Stimulated activated CD4-positive, alpha-beta T cell treated with anti-CD3 and anti-CD28 coated beads, Interleukin-15, amount 100 ng/mL, for 1 hour (primary cell): ENCODE measurements at places on chromosomes 6 and 20.

- no peak for DNase-seq
Measured at GRCh38 chr20:9015984-9016324, 52.9 kb upstream of the PLCB4 start.

DNA sequence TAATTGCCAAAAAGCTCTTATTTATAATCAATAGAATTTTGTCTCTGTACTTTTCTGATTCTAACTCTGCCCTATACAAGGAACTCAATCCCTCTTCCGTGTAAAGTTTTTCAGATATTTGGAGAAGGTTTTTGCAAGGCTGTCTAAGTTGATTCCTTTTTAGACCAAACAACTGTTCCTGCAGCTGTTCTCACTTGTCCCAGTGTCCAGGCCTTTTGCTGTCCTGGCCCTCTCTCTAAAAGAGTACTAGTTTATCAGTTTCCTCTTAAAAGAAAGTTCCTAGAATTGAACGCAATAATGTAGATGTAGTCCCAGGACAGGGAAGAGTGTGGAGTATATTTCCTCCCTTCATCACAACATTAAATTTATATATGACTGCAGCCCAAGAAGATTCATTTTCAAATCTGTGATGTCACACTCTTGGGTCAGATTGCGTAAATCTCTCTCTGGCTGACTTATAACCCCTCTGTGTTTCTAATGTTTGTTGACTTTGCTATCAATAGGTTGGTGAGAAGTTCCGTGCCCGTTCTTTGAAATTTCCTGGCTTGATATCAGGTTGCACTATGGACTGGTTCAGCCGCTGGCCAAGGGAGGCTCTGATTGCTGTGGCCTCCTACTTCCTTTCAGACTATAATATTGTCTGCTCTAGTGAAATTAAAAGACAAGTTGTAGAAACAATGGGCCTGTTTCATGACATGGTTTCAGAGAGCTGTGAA, 139.4 kb upstream of the GLP1R start:
- DNase-seq, result no peak

- DNase-seq, result no peak
Measured at GRCh38 chr6:294656-295565, 2.6 kb downstream of the DUSP22 start.

DNA sequence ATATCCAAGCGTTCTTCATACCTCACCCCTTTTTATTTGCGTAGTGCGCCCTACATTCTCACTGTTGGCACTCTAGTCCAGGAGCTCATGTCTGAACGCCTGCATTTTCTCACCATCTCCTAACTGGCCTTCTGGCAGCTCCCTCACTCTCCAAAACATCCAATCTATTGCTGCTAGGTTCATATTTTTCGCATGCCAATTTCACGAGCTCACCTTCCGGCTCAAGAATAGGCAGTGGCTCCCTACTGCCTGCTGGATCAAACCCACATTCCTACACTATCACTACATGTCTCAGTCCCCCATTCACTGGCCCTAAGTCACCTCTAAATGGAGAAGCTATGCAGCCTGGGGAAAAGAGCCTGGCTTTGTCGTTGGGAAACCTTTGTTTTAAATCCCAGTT, 115.0 kb downstream of the IPCEF1 start:
- DNase-seq, result no peak
